ENCODE measurements at places on chromosomes 5 and 9. TPM values are rescaled to one million over a fixed set of nuclear protein-coding genes. Genes with fewer than 3 reads are reported as not detected.

Gene TMEM38B
- 30.6 TPM for total RNA-seq

Gene RNF183
- not detected for total RNA-seq

Gene SLF1
- 9.7 TPM for total RNA-seq

Gene IFNE
- 0.44 TPM for total RNA-seq

Gene DDX4
- total RNA-seq: not detected

Gene SLC6A3
- 0.05 TPM for total RNA-seq

Gene FBP1
- total RNA-seq: 0.36 TPM

Gene KIAA0825
- total RNA-seq: 1.6 TPM

Gene KLHL3
- 1.9 TPM for total RNA-seq

Gene FAM169A
- total RNA-seq: 23.1 TPM

GRCh38 chr9:131370638-131371037 lies 23.2 kb upstream of the PRRC2B start:
- H3K27me3 ChIP-seq: no peaks in the 10 kb centered on the region
- H3K4me1 ChIP-seq: peaks cover 3% of the 10 kb centered on the region
- H3K4me3 ChIP-seq: no peak overlapping the region
- H3K36me3 ChIP-seq: no peaks in the 10 kb centered on the region
- DNase-seq: no peak

DNA sequence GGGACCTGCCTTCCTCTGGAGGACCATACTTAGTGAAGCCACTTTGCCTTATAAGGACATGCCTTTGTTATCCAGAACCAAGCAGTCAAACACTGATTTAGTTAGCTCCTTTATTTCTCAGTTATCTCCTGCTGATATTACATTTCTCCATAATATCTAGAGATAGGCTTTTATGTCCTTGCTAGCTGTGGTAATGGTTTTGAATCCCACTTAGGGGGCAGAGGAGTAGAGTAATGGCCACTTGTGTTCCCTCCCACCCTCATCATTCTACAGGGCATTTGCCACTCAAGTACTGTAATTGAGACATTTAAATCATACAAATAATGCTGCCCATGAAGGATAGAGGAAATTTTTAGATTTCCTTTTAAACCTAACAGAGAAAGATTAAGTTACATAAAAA lies 80.9 kb downstream of the DOCK8 start:
- no peak for DNase-seq
- H3K4me1 ChIP-seq: no peaks in the 10 kb centered on the region
- no peaks in the 10 kb centered on the region for H3K36me3 ChIP-seq
- H3K27me3 ChIP-seq: no peaks in the 10 kb centered on the region
- no peak overlapping the region for H3K27ac ChIP-seq
- no peak overlapping the region for H3K4me3 ChIP-seq

DNA sequence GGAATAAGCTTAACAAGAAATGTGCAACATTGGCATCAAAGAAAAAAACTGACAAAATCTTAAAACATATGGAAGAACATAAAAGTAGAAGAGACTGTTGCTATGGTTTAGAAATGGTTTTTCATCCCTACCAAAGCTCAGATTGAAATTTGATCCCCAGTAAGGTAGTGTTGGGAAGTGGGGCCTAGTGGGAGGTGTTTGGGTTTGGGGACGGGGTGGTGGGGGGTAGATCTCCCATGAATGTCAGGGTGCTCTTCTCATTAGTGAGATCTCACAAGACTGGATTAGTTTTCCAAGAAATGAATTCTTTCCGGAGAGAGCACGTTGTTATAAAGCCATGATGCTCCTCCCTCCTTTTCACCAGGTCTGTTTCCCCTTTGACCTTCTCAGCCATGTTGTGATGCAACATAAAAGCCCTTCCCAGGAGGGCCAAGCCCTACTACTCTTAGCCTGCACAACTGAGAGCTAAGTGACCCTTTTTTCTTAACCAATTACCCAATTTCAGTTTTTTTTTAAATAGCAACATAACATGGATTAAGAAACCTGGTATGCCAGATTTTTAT lies 10.6 kb downstream of the TMEM167A start:
- no peaks in the 10 kb centered on the region for H3K27me3 ChIP-seq
- no peak overlapping the region for H3K4me3 ChIP-seq
- peaks cover 13% of the 10 kb centered on the region for H3K36me3 ChIP-seq
- no peak overlapping the region for H3K27ac ChIP-seq
- no peak for DNase-seq

DNA sequence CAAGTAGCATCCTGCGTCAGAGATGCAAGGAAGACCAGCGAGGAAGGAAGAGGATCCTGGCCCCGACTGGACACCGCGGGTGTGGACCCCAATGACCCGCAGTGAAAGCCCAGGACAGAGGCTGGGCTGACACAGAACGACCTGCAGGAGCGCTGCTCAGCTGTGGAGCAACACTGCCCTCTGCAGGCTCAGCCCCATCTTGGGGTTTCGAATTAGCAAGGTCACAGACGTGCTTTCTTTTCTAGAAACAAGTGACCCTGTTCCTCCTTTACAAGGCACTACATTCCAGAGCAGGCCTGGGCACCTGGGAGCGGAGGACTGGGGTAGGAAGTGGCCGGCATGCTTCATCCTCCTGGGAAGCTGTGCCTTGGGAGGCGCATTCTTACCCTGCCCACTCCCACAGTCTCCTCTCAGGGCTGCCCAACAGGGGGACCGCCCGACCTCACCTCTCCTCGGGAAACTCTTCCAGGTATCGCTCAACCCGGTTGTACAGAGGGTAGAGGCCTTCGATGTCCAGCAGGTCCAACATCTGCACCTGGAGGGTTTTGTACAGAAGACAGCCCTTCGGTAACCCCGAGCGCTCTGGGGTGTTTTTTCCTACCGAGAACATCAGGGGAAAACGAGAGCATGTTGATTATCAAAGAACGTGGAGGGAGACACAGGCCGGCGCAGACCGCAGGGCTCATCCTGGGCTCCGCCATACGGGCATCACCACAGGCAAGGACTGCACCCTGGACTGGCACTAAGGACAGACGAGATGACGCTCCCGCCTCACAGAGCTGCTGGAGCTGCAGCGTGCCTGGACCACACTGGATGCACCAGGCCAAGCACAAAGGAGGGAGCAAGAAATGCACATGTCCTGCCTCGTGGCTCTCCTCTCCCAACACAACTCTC lies 35.0 kb downstream of the IPPK start:
- peak; percentile 64 for DNase-seq
- H3K27me3 ChIP-seq: no peaks in the 10 kb centered on the region
- H3K36me3 ChIP-seq: peaks cover 5% of the 10 kb centered on the region
- H3K27ac ChIP-seq: no peak overlapping the region
- H3K4me3 ChIP-seq: no peak overlapping the region

DNA sequence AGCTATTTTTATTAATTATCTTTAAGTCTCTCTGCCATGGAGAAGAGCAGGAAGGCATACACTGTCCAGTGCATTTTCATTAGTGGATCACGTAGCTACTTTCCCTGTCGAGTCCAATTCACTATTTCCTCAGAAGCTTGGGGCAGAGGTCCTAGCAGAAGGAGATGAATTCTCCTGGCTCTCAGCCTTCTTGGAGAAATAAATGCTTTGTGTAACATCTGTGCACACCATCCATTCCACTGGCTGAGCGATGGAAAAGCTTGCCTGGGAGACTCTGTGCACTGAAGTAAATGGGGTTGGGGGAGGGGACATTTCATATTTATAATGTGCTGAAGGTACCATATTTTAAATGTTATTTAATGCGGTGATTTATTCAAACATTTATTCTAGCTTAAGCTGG lies 23.4 kb downstream of the PROP1 start:
- no peak for DNase-seq
- H3K27ac ChIP-seq: no peak overlapping the region
- no peaks in the 10 kb centered on the region for H3K27me3 ChIP-seq
- no peak overlapping the region for H3K4me3 ChIP-seq
- no peaks in the 10 kb centered on the region for H3K4me1 ChIP-seq

DNA sequence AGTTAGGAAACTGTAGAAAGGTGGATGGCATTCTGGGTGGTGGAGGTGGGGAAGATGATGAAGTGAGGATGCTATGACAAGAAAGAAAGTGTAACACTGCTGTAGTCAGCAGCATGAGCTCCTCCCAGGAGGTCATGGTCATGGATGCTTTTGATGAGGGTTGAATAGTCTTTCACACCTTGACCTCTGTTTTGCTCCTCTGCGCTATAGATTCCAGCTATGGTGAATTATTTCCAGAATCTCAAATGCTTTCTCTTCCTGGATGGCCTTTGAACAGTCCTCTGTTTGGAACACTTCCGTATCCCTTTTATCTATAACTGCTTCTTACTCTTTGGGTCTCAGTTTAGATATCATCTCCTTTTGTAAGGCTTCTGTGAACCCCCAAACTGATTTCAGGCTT lies 165.9 kb upstream of the PPP1R2B start:
- H3K27ac ChIP-seq: no peak overlapping the region
- H3K36me3 ChIP-seq: no peaks in the 10 kb centered on the region
- H3K4me1 ChIP-seq: no peaks in the 10 kb centered on the region
- H3K27me3 ChIP-seq: no peaks in the 10 kb centered on the region

DNA sequence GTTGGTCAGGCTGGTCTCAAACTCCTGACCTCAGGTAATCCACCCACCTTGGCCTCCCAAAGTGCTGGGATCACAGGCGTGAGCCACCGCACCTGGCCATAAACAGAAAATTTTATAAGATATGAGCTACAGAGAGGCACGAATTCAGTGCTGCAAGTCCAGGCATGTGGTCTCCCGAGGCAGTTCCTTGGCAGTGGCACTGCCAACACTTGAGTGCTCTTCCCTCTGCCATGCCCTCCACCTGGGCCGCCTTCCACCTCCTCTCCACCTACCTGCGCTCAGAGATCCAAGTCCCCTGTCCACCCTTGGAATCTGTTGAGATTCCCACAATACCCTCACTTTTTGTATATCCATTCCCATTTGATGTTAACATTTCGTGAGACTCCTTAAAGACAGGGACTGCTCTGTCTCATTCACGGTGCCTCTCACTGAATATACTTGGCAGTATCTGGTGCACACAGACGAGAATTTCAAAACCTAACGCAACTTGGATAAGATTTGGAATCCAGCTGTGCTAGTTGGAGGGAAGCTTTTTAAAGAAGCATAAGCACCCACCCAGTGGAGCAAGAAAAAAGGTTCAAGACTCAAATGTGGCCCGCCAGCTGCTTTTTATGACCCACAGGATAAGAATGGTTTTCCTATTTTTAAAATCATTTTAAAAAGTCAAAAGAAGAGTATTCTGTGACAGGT lies 68.3 kb downstream of the DCP2 start:
- no peaks in the 10 kb centered on the region for H3K27me3 ChIP-seq
- no peak for DNase-seq
- no peaks in the 10 kb centered on the region for H3K4me1 ChIP-seq
- no peak overlapping the region for H3K27ac ChIP-seq

- no peak overlapping the region for H3K27ac ChIP-seq
- no peaks in the 10 kb centered on the region for H3K4me1 ChIP-seq
- no peaks in the 10 kb centered on the region for H3K36me3 ChIP-seq
- no peaks in the 10 kb centered on the region for H3K27me3 ChIP-seq
- H3K4me3 ChIP-seq: no peak overlapping the region
- DNase-seq: no peak
Measured at GRCh38 chr5:117863586-117864296, 1124.6 kb downstream of the DTWD2 start.

DNA sequence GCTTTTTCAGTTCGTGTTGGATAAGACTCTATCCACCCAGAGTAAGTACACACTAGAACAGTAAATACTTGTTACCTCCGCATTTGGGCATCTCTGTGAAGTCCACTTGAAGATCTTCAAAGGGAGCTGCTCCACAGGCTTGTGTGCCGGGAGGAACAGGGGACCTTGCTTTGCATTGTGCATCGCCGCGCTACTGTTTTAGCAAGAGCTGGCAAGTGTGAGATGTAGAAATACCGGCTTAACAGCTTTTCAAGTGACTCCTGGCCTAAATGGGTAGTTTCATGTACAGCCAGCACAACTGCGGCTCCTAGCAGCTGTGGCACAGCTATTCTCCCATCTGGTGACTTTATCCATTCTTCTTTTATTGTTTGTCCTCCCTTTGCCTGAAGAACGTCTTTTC lies 8.4 kb upstream of the ZNF354C start:
- H3K4me1 ChIP-seq: no peaks in the 10 kb centered on the region
- H3K36me3 ChIP-seq: no peaks in the 10 kb centered on the region
- no peak for DNase-seq
- H3K27ac ChIP-seq: no peak overlapping the region

GRCh38 chr5:177477701-177478477 lies 4.5 kb upstream of the DBN1 start:
- H3K36me3 ChIP-seq: no peaks in the 10 kb centered on the region
- DNase-seq: no peak
- H3K27ac ChIP-seq: no peak overlapping the region
- H3K4me3 ChIP-seq: no peak overlapping the region
- no peaks in the 10 kb centered on the region for H3K27me3 ChIP-seq
- peaks cover 6% of the 10 kb centered on the region for H3K4me1 ChIP-seq

- H3K27ac ChIP-seq: no peak overlapping the region
- no peaks in the 10 kb centered on the region for H3K36me3 ChIP-seq
- no peaks in the 10 kb centered on the region for H3K27me3 ChIP-seq
Measured at GRCh38 chr9:37921168-37921510, 17.2 kb upstream of the SLC25A51 start.

DNA sequence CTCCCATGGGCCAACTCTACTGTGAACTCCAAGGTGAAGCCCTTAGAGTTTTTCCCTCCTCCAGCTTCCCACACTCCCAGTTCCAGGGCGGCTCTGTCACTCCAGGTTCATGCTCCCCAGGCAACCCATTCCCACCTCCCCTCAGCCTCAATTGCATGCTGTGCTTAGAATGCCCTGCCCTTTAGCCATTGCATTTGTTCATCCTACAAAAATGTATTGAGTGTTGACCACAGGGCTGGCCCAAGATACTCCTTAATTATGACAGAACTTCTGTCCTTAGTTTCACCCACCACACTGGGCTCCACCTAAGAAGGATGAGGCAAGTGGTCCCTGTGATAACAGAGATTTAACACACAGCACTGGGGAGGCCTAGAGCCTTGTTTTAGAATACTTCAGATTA lies 236.1 kb downstream of the ADAMTSL1 start:
- H3K4me1 ChIP-seq: no peaks in the 10 kb centered on the region
- DNase-seq: no peak
- H3K4me3 ChIP-seq: no peak overlapping the region
- no peaks in the 10 kb centered on the region for H3K36me3 ChIP-seq
- no peaks in the 10 kb centered on the region for H3K27me3 ChIP-seq
- H3K27ac ChIP-seq: no peak overlapping the region

GRCh38 chr5:113614191-113614590 lies 100.7 kb downstream of the YTHDC2 start:
- no peak overlapping the region for H3K27ac ChIP-seq
- no peak for DNase-seq
- no peaks in the 10 kb centered on the region for H3K36me3 ChIP-seq
- H3K27me3 ChIP-seq: no peaks in the 10 kb centered on the region
- H3K4me1 ChIP-seq: no peaks in the 10 kb centered on the region

DNA sequence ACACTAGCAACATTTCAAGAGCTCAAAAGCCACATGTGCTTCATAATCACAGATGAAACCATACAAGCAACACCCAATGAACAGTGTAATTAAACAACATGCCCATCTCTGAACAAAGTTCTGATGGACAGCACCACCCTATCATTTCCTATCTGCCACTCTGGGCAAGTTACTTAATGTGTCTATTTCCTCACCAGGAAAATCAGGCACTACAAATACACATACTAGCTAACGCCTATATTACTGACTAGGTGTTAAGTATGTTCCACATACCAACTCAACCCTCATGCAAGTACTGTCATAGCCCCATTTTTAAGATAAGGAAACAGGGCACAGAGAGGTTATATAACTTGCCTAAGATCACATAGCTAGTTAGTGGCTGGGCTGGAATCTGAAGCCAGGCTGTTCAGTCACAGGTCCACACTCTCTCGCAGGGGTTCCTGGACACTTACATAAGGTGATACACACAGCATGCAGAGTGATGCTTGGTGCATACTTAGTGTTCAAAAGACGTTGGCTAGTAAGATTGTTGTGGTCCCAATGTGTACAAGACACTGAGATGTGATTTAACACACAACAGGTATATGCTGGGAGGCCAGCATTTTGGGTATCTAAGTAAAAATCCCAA lies 24.2 kb downstream of the CORO2A start:
- peaks cover 22% of the 10 kb centered on the region for H3K4me1 ChIP-seq
- no peaks in the 10 kb centered on the region for H3K27me3 ChIP-seq
- no peak overlapping the region for H3K27ac ChIP-seq
- H3K36me3 ChIP-seq: no peaks in the 10 kb centered on the region
- no peak for DNase-seq
- H3K4me3 ChIP-seq: no peak overlapping the region

Measured in Panc1 (cell line).